ENCODE measurements at places on chromosomes 11 and 22. TPM values are rescaled to one million over a fixed set of nuclear protein-coding genes. Genes with fewer than 3 reads are reported as not detected.

Gene TRIM51
- polyA plus RNA-seq = not detected

Gene IGSF9B
- 15.4 TPM for polyA plus RNA-seq

Gene MS4A15
- polyA plus RNA-seq = not detected

Gene TMEM80
- 21.0 TPM for polyA plus RNA-seq

Gene MUC5AC
- polyA plus RNA-seq = not detected

Gene PATE4
- polyA plus RNA-seq = not detected

Gene TMEM151A
- not detected for polyA plus RNA-seq

Gene PGA4
- polyA plus RNA-seq = 0.44 TPM

Data from hindlimb muscle (tissue), 1 donor.